CD4-positive, alpha-beta T cell treated with Interleukin-1 beta for 1 hour (primary cell): ENCODE measurements at places on chromosomes 2 and 18.

- DNase-seq = no peak
These were observed 53.4 kb upstream of the REV1 start for GRCh38 chr2:99543247-99543646.

DNA sequence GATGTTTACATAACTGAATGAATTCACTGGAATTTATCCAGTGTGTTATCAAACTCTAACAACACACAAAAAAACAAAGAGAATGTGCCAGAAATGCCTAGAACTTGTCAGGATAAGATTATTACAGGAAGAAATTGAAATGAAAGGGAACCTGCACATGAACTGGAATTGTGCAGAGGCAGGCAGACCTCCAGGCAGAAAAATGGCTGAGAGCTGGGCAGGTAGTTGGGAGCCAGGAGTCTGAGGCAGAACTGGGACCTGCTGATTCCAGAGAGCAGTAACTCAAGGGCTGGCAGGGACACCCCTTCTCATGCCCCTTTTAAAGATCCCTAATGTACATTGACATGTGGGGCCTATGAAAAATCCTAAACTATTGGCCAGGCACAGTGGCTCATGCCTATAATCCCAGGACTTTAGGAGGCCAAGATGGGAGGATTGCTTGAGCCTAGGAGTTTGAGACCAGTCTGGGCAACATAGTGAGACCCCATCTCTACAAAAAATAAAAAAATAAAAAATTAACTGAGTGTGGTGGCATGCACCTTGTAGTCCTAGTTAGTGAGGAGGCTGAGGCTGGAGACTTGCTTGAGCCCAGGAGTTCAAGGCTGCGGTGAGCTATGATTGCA, 674 bp upstream of the SP110 start:
- DNase-seq = no peak

DNA sequence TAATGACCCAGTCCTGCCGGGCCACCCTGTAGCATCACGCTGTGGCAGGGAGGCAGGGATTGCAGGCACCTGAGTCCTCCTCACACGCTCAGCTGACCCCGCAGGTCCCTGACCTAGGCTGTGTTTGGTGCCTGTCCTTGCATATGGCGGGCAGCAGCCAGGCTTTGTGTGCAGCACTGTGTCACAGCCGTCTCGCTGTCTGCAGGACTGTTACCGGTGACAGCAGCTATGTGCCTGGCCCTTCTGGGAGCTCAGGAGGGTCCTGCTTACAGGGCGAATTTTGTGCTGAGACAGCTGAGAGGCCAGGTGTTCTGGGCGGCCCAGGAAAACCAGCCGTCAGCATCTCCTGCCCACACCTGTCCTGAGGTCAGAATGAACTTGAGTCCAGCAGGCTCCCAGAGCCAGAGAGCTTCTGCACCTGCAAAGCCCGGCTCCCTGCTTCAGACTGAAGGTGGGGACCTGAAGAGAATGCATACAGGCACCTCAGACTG, 10.4 kb upstream of the ARID5A start:
- DNase-seq = no peak

- no peak for DNase-seq
These were observed at the start of gene FAM237A for GRCh38 chr2:206642075-206643025. TSS of gene FAM237A (plus strand) at chr2:206642487. CDS start at chr2:206644237, 1,750 bp downstream.

- DNase-seq = no peak
These were observed 2.9 kb downstream of the SERPINB2 start for GRCh38 chr18:63890237-63890949.

DNA sequence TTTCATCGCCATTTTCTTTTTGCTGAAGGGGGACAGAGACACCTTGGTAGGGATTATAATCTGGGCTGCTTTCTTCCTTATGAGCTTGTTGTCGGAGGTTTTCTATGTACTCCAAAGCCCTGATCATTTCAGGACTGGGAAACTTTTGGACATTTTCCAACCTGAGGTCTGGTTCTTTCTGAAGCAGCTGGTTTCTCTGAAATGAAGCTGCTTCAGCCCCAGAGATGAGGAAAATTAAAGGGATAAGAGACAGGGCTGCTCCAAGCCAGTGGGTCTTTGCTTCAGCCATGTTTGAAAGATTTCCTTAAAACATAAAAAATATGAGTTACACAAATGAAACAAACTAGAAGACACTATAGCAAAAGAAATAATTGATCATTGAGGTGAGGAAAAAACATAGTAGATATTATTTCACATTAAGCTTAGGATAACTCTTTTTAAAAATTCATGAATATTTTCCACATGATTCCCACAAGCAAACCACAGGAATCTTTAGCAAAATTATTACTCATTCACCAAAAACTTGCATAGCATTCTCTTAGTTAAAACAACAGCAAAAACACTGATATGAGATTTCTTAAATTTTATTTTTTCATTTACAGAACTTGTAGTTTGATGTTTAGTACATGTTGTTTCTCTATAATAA, 3.0 kb downstream of the SCG2 start:
- no peak for DNase-seq

GRCh38 chr18:25281556-25281955, 70.4 kb downstream of the ZNF521 start:
- no peak for DNase-seq

DNA sequence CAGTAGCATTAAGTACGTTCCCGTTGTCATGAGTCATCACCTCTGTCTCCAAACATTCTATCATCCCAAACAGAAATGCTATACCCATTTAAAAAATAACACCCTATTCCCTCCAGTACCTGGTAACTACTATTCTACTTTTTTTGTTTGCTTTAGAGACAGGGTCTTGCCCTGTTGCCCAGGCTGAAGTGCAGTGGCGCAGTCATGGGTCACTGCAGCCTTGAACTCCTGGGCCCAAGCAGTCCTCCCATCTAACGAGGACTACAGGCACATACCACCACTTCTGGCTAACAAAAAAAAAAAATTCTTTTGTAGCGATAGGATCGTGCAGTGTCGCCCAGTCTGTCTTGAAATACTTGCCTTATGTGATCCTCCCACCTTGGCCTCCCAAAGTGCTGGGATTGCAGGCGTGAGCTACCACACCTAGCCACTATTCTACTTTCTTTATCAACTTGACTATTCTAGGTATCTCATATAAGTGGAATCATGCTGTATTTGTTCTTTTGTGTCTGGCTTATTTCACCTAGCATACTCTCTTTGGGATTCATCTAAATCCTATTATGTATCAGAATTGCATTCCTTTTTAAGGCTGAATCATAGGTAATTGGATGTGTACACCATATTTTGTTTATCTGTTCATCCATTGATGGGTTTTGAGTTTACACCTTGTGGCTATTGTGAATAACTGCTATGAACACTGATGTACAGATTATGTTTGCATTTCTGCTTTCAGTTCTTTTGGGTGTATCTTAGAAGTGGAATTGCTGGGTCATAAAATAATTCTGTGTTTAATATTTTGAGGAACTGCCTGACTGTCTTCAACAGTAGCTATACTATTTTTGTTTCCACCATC, 14.4 kb downstream of the ZCCHC2 start:
- no peak for DNase-seq

DNA sequence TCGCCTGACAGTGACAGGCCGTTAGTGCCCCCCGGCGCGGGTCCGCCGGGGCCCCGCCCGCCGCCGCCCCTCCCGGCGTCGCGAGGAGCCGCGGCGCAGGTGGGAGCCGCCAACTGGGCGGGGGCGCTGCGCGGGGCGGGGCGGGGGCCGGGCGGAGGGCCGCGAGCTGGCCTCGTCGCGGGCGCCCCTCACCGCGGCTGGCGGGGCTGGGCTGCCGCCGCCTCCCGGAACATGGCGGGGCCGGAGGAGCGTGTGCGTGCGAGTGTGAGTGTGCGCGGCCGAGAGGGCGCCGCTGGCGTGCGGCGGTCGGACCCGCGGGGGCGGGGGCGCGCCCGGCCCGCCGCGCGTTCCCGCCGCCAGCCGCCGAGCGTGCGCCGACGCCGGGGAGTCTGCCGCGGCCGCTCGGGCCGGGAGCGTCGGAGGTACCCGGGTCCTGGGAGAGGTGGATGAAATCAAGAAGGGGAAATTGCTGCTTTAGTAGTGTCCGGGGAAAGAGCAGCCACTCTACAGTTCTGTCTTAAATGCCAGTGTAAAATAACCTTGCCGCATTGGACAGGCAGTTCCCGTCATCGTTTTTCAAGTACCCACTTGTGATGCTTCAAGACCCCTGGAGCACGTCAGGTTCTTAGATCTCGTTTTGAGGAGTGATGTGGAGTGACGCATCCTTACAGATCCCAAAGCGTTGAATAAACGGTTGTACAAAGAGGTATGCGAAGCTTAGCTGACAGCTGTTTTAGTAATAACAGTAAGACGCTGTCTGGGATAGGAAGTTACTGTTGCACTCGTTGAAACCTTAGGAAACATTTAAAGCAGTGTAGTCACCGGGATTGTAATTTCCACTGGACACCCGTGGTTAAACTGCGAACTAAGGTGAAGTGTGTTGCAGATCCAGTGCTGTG, 836 bp downstream of the ANKRD12 start:
- DNase-seq = peak; percentile 82

- DNase-seq = no peak
These were observed 32.3 kb downstream of the WDPCP start for GRCh38 chr2:63555931-63556330.

DNA sequence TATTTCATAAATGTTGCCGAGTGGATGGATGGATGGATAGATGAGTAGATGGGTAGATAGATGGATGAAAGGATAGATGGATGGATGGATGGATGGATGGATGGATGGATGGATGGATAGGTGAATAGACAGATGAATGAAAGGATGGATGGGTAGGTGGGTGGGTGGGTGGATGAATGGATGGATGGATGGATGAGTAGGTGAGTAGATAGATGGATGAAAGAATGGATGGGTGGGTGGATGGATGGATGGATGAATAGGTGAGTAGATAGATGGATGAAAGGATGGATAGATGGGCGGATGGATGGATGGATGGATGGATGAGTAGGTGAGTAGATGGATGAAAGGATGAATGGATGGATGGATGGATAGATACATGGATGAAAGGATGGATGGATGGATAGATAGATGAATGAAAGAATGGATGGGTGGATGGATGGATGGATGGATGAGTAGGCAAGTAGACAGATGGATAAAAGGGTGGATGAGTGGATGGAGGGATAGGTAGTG, 104.3 kb downstream of the SMAD7 start:
- no peak for DNase-seq

DNA sequence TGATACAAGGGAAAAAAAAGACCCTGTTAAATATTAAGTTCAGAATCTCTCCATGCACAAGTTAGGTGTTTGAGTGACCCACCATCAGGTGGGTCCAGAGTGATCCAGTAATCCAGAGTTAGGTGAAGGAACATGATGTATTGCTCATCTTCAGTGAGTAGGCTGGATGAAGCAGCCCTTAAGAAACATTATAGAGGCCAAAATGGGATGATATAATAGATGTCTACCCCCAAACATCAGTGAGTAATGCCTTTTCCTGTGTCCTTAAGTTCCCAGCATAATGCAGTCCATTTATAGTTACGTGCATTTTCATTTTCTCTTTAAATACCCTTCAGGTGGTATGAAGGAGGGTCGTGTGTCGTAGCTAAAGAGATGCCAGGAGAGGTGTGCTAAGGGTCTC, 89.6 kb downstream of the MAP4K4 start:
- DNase-seq = no peak

GRCh38 chr18:37570336-37570930, 4.8 kb upstream of the CELF4 start:
- no peak for DNase-seq

DNA sequence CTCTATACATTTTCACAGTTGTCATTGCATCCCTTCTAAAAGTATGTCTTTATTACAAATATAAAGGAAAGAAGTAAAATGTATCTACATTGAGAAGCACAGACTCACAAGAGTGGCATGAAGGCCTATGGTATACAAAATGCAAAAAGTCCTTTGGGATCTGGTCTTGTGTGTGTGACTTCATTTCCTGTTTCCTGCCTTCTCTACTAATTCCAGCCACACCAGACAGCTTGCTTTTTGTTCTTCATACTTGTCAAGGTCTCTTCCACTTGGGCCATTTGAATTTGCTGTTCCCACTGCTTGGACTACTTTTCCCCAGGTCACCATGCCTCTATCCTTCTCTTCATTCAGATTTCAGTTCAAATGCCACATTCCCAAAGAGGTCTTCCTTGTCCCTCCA, 6.7 kb upstream of the PNO1 start:
- no peak for DNase-seq

- DNase-seq = no peak
These were observed at the start of gene EFEMP1 for GRCh38 chr2:55923091-55923981. TSS of gene EFEMP1 (minus strand) at chr2:55923782. CDS start at chr2:55922440, 1,342 bp downstream.

- no peak for DNase-seq
These were observed 9.4 kb downstream of the FOSL2 start for GRCh38 chr2:28401948-28402550.

DNA sequence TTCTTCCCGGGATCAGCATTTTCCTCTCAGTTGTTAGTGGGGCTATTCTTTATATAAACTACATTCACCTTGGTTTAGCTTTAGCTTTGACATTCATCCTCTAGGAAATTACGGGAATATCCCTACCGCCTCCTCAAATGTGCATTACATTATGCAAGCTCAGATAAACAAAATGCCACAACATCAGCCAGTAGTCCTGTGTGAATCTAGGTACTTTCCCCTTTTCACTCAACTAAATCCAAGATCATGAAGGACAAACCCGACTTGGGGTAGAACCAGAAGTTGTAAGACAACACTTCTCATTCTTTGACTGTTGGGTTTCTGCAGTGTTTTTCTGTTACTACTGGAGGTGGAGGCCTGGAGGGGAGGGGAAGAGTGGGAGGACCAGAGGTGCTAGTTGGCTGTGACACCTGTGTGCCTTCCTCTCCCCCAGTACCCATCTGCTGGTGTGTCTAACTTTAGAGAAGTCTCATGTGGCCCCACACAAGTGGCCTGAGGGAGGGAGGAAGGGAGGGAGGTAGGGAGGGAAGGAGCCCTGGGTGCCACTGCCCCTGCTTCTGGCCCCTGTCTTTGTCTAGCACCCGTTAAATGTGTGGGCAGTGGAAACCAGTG, 84.8 kb upstream of the BCL2L11 start:
- no peak for DNase-seq

GRCh38 chr2:204608237-204608939, 63.1 kb downstream of the PARD3B start:
- no peak for DNase-seq

DNA sequence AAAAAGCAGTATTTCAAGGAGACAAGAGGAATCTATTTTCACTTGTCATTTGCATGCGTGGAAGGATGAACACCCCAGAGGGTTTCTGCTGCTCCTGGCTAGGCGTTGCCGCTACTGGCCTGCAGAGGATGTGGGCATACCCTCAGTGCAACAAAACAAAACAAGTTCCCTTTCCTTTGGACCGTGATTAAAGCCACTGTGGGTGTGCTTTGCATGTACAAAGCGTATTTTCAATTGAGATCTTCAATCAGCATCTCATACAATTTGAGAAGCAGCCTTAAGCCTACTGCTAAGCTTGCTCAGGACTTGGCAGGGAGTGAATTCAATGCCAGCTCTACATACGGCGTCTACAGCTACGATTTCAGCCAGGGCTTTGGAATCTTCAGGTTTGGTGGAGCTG, 298.4 kb downstream of the LPIN1 start:
- DNase-seq = peak; percentile 37
